ENCODE measurements at places on chromosomes 3 and 15.

- no peak for DNase-seq
These were observed 101.6 kb downstream of the ZPLD1 start for GRCh38 chr3:102536456-102536855.

- DNase-seq: no peak
These were observed 290.5 kb upstream of the GADL1 start for GRCh38 chr3:31185062-31185357.

DNA sequence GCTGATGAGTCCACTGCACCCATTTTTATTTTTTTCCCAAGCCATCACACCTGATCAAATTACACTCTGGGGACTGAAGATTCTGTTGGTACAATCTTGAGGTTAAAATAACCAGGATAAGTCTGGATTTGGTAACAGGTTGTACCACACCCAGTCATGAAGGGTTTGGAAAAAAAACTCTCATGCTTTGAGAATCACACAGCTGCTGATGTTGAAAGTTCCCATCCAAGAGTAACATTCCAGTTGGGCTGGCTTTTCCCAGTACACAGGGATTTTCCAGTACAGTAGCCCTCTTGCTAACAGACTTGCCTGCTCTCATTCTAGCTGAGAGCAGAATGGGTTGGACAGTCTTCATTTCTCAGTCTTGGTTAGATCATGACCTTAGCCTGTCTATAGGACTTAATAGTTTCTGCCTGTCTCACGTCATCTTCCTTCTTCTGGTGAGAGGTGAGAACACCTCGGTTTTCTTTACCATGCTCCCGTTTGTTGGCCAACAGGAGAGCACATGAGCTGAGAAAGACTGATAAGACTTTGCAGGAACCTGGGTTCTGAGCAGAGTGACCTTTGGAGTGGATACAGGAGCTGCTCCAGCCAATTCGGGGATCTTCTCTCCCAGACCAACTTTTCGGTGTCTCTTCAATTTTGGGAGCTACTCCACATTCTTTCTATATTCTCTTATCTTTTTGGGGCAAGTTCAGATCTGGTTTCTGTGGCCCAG is 300.1 kb upstream of the LYSMD4 start:
- DNase-seq: no peak

GRCh38 chr3:13301286-13301987 is 118.7 kb downstream of the NUP210 start:
- DNase-seq: no peak

- DNase-seq: no peak
These were observed 23.2 kb downstream of the EAF1 start for GRCh38 chr3:15450438-15451215.

- DNase-seq: no peak
These were observed 168.9 kb downstream of the RAP2B start for GRCh38 chr3:153330901-153331300.

DNA sequence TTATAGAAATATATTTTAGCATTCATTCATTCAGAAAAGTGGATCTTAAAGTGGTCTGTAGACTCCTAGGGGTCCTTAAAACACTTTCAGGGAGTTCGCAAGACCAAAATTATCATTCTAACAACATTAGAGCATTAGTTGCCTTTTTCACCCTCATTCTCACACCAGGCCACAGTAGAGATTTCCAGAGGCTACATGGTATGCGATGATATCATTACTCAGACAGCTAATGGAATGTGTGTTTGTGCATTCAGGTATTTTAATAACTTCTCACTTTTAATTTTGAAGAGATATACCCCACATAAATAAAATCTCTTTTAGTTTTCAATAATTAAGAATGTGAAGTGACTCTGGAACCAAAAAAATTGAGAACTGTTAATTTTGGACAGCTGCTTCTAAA is 206.9 kb downstream of the NSUN3 start:
- no peak for DNase-seq

DNA sequence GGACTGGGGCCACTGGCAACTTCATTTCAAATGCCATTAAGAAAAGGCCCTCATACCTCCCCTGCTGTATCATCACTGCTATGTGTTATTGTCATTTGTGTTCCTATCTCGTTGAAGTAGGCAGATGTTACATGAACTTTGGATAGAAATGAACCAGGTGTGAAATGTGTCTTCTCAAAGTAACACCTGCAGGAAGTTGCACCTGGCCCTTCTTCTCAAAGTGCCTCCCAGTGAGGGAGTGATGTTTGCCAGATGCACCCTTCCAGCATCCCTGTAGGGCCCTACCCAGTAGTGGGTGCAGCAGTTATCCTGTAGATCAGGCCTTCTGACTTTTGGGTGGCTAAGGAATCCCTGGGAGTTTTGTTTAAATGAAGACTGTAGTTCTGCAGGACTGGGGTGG is 197.7 kb upstream of the CTNNB1 start:
- DNase-seq: no peak

- no peak for DNase-seq
These were observed 23.8 kb downstream of the LYSMD4 start for GRCh38 chr15:99709243-99709986.

- DNase-seq: no peak
These were observed 176.5 kb downstream of the THSD4 start for GRCh38 chr15:71291723-71292122.

DNA sequence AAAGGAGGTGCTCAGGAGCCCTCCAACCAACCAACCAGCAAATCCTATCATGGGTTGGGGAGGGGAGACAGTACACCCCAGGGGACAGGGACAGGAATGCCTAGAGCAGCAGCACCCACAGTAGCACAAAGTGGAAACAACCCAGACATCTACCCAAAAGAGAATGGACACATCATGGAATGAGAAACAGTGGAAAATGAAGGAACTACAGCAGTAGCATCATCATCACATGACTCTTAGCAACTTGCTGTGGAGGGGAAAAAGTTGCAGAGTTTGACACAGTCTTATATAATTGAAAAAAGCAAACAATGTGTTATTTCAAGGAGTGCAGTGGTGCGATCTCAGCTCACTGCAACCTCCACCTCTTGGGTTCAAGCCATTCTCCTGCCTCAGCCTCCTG is 11.0 kb downstream of the C3orf22 start:
- no peak for DNase-seq

GRCh38 chr15:51320843-51321242 is 17.6 kb downstream of the CYP19A1 start:
- no peak for DNase-seq

GRCh38 chr3:178826435-178827123 is 245.0 kb downstream of the ZMAT3 start:
- DNase-seq: no peak

GRCh38 chr15:62840526-62841268 is 201.8 kb upstream of the TPM1 start:
- no peak for DNase-seq

GRCh38 chr15:96345560-96346399 is 15.3 kb downstream of the NR2F2 start:
- no peak for DNase-seq

DNA sequence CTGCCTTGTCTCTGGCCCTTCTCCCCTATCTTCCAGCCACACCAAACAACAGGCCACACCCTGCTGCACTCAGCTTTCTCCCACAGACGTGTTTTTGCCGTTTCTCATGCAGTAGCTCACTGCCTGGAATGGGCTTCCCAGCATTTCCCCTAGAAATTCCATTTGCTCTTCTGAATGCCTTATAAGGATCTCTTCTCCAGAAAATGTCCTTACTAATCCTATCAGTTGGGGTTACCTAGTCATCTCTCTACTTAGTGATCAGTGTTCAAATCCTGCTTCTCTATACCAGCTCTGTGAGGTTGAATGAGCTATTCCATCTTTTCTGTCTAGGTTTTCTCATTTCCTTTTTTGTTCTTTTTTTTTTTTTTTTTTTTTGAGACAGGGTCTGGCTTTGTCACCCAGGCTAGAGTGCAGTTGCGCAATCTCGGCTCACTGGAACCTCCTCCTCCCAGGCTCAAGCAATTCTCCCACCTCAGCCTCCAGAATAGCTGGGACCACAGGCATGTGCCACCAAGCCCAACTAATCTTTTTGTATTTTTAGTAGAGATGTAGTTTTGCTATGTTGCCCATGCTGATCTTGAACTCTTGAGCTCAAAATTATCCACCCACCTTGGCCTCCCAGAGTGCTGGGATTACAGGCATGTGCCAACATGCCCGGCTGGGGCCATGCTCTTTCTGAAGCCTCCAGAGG is 98.2 kb upstream of the CHD2 start:
- DNase-seq: no peak

DNA sequence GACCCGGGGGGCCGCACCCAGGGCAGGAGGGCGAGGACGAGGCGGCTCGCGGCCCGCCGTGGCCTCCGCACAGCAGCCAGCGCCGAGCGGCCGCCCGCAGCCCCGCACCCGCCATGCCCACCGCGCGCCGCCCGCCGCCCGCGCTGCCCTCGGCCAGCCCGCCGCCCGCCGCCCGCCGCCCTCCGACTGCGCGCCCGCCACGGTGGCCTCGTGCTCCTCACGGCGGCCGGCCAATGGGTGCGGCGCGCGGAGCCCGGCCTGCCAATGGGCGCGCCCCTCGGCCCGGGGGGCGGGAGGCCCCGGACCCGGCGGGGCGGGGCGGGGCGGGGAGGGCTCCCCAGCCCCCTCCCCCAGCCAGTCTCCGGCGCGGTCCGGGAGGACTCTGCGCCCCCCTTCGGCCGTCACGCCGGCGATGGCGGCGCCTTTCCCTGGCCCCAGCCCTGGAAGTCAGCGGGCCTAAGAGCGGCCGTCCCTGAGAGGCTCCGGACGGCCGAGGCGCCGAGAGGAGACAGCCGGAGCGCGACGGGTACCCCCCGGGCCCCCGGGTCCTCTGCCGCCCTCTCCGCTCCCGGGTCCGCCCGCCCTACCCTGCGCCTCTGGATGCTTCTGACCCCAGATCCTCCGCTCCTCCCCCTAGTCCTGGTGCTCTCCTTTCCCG is at the start of gene NT5DC2:
Gene NT5DC2, minus strand, starts transcription at position 235 of the 658 bp plus-strand sequence. Its CDS starts 120 bp downstream, at position 115.
- peak; percentile 45 for DNase-seq

DNA sequence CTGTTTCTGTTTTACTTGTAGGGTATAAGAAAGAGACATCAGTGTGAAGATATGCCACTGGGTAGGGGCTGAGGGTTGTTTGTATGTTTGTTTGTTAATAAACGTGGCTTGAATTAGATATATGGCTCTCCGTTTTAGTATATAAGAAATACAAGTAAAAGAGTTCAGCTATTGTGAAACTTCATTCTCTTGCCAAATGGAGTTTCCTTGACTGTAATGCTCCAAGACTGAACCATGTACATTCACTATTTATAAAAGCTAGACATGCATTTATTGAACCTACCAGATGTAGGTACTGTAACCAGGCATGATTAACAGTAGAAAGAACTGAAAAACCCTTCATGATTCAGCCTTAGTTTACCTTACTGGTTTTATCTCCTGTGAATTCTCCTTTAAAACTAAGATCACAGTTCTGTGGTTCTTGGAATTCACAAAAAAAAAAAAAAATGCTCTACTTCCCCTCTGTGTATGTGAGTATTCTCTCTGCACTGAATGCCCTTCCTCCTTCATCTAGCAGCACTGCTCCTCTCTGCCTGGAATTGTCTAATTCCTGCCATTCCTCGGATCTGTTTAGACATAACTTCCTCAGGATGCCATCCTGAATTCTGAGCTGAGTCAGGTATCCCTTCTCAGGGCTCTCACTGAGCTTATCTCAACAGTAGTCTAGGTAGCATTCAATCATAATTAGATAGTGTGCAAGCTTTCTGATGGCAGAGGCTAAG is 504.4 kb downstream of the FHIT start:
- DNase-seq: no peak

DNA sequence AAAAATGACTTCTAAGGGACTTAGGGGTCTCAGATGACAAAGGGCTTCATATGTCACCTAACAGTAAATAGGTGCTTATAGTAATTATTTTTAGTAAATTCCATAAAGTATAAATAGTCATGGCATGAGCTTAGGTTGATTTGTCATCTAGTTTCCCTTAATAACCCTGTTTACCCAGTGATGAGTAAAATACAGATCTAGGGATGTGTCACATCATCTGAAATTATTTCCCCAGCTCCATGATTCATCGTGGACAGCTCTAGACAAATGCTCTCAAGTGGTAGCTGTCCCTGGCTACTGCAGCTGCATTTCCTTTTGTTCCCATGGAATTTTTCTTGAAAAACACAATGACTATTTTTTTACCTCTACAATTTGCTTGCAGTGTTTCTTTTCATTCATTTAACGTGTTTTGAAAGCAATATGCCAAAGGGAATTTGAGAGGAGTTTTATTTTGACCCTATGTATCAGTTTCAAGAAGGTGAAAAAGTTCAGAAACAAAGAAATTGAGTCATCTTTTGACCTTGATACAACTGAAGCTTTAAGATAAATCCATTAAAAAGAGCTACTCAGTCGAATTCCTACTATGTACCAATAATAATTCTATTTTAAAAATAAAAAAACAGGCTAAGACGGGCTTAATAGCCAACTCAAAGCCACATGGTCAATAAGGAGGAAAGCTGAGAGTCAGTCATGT is 241.6 kb downstream of the KCNMB2 start:
- DNase-seq: no peak

- DNase-seq: no peak
These were observed 77.7 kb upstream of the LIMD1 start for GRCh38 chr3:45516829-45517228.

- DNase-seq: no peak
These were observed 114.9 kb upstream of the RPL32 start for GRCh38 chr3:12956316-12956660.

DNA sequence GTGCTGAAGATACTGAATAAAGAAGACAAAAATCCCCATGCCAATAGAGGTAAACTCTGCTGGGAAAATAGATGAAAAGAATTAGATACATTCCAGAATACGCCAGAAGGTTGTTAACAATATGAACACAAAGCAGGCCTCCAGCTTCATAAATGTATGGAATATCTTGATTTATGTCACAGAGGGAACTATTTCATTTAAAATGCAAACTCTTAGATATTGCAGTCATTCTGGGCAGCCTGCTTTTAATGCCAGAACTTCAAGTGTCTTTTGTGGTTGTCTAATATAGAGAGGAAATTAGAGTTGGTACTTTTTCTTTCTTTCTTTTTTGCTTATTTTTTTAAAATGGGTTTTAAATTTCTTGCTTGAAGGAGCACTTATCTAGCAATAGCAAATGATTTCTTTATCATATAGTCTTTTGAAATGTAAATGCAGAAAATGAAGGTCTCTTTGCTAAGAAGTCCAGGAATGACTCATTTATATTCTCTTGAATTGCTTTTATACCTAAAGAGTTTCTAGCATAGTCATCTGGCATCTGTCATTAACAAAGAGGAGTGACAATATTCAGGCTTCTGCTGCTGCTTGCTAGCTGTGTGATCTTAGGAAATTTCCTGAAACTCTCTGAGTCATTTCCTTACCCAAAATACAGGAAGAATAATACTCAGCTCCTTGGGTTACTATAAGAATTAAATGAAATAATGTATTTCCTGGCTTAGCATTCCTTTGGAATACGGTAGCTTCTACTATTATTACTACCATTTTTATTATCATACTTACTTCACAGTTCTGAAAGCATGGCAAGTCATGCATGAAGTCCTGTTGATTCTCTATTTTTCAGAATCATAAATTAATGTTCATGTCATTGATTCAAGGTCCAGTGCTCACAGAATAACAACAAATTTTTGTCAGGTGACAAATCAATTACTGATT is 527.6 kb downstream of the DIPK2A start:
- DNase-seq: no peak

- no peak for DNase-seq
These were observed 297.1 kb upstream of the MME start for GRCh38 chr3:154783061-154783460.

- DNase-seq: no peak
These were observed 38.8 kb downstream of the TBL1XR1 start for GRCh38 chr3:177158461-177158860.

Measured in effector CD4-positive, alpha-beta T cell (primary cell).